ENCODE measurements at places on chromosomes 2 and 18. TPM values are rescaled to one million over a fixed set of nuclear protein-coding genes. Genes with fewer than 3 reads are reported as not detected.

DNA sequence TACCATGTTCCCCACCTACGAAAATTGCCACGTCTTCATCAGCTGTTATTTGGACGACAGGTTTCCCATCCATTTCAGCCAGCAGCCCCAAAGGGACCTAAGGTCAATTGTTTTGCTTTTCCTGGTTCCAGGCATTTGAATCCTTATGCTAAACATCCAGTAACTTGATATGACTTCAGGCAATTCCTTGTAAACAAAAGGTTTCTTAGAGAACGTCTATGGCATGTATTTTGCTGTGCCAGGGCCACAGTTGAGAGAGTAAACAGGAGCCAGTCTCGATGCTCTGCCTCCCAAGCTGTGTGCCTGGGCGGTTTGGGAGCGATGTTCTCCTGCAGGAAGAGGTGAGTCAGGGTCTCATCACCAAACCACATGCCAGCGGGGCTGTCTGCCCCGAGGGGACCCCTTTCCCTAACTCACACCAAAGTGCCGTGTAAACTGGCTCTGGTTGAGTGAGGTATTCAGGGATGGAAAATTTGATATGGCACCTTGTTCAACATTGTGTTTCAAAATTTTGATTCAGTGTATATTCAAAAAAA, 12.9 kb upstream of the MC5R start:
- H3K27me3 ChIP-seq, result no peaks in the 10 kb centered on the region
- H3K4me1 ChIP-seq, result peaks cover 6% of the 10 kb centered on the region
- DNase-seq, result no peak
- no peak overlapping the region for H3K4me3 ChIP-seq
- no peaks in the 10 kb centered on the region for H3K36me3 ChIP-seq

Gene AGXT
- total RNA-seq, result not detected

Gene LYG2
- total RNA-seq, result not detected

- H3K27ac ChIP-seq, result no peak overlapping the region
- H3K4me3 ChIP-seq, result no peak overlapping the region
- no peaks in the 10 kb centered on the region for H3K36me3 ChIP-seq
Measured at GRCh38 chr2:109193807-109194619, 65.0 kb downstream of the SH3RF3 start.

Gene KHK
- total RNA-seq, result 1.3 TPM

GRCh38 chr2:100042562-100042961, 99.8 kb downstream of the AFF3 start:
- no peaks in the 10 kb centered on the region for H3K36me3 ChIP-seq
- no peak overlapping the region for H3K4me3 ChIP-seq
- H3K27ac ChIP-seq, result no peak overlapping the region
- no peak for DNase-seq
- no peaks in the 10 kb centered on the region for H3K27me3 ChIP-seq

Gene MAP3K19
- not detected for total RNA-seq

DNA sequence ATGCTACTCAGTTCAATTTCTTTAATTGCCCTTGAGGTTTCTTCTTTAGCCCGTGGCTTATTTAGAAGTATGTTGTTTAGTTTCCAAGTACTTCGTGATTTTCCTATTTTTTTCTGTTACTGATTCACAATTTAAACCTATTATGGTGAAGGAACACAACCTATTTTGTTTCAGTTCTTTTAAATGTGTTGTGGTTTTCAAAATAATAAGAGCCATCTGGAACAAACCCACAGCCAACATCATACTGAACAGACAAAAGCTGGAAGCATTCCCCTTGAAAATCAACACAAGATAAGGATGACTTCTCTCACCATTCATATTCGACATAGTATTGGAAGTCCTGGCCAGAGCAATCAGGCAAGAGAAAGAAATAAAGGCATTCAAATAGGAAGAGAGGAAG, 155.2 kb downstream of the GALNT1 start:
- H3K27ac ChIP-seq, result no peak overlapping the region
- no peaks in the 10 kb centered on the region for H3K4me1 ChIP-seq
- no peak for DNase-seq
- no peak overlapping the region for H3K4me3 ChIP-seq
- no peaks in the 10 kb centered on the region for H3K36me3 ChIP-seq

- no peaks in the 10 kb centered on the region for H3K36me3 ChIP-seq
- no peaks in the 10 kb centered on the region for H3K27me3 ChIP-seq
- no peak overlapping the region for H3K27ac ChIP-seq
- no peaks in the 10 kb centered on the region for H3K4me1 ChIP-seq
Measured at GRCh38 chr2:33616873-33617272, 17.8 kb upstream of the FAM98A start.

Gene GCG
- total RNA-seq, result not detected

Gene NEUROD1
- not detected for total RNA-seq

Gene TMEM247
- not detected for total RNA-seq

DNA sequence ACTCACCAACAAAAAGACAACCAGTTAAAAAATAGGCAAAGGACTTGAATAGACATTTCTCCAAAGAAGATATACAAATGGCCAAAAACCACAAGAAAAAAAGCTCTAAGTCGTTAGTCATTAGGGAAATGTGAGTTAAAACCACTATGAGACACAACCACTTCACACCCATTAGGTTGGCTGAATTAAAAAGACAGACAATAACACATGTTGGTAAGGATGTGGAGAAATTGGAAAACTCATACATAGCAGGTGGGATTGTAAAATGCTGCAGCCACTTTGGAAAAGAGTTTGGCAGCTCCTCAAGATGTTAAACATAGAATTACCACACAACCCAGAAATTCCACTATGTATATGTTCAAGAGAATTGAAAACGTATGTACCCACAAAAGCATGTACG, 117.6 kb upstream of the SPATS2L start:
- no peak for DNase-seq
- H3K36me3 ChIP-seq, result no peaks in the 10 kb centered on the region
- no peak overlapping the region for H3K4me3 ChIP-seq
- no peaks in the 10 kb centered on the region for H3K4me1 ChIP-seq

Gene TMEFF2
- not detected for total RNA-seq

Gene GAD1
- 0.26 TPM for total RNA-seq

DNA sequence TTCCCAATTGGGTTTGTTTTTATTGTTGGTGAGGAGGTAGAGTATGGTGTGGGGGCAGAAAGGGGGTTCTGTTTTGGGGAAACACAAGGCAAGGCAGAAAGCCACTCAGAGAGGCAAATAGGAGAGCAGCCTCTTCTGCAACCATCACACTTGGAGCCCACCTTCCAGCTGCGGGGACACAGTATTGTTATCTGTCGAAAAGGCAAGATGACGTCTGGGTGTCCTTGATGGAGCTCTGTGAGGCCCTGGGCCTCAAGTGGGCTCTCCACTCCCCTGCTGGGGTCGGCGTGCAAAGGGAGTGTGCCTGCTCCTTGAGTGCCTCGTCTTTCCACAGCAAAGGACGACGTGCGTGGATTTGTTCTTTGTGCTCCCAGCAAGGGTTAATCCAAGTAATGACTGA, 227.6 kb downstream of the ANAPC1 start:
- H3K4me1 ChIP-seq, result peaks cover 42% of the 10 kb centered on the region
- no peaks in the 10 kb centered on the region for H3K27me3 ChIP-seq
- H3K36me3 ChIP-seq, result no peaks in the 10 kb centered on the region
- no peak for DNase-seq
- H3K4me3 ChIP-seq, result no peak overlapping the region

DNA sequence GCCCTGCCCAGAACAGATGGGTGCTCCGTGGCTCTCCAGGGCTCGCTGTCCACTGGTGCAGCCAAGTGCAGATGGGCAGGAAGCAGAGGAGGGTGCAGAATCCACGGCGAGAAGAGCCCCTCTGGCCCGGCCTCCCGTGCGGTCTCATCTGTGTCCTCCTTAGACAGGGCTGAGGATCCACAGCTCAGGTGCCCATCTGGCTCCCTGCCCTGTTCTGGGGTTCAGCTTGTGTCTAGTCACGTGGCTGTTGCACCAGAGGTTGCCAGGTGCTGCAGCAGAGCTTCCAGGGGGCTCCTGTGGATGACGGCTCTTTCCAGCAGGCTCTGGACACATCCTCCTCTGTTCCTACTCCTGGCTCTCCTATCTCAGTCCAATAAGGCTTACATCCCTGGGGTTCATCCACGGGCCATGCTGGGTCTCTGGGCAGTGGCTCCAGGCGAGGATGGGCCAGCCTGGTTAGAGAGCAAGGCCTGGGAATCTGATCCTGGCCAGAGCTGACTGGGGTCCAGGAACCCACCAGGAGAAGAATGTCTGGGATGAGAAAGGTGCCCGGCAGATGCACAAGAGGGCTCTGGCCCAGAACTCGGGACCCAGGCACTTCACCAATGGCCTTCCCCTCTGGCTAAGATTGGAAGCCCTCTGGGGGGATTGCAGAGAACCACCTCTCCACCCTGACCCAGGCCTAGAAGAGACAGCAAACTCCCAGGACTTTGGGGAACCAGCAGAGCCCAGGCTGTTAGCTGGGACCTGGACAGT, 116.3 kb upstream of the ID2 start:
- DNase-seq, result no peak
- H3K27me3 ChIP-seq, result no peaks in the 10 kb centered on the region
- H3K4me1 ChIP-seq, result no peaks in the 10 kb centered on the region
- H3K27ac ChIP-seq, result no peak overlapping the region
- no peak overlapping the region for H3K4me3 ChIP-seq

Gene ACYP2
- total RNA-seq, result 5.7 TPM

Gene CNGA3
- 0.44 TPM for total RNA-seq

DNA sequence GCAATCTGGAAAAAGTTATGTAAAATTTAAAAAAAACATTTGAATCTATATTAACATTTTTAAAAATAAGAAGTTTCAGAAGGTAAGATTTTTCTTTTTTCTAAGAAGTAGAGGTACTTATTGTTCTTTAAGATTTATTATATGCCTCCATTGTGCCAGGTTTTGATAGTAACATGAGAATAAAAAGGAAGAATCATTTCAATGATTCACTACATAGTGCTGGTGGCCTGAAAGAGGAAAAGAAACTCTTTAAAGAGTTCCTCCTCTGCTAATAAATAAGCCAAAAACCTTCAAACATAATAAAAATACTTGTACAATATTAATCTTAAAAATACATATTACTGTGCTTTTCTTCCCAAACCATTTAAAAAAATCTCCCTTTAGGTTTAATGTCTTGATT, 69.0 kb downstream of the ANKRD44 start:
- no peaks in the 10 kb centered on the region for H3K27me3 ChIP-seq
- H3K36me3 ChIP-seq, result no peaks in the 10 kb centered on the region
- H3K4me3 ChIP-seq, result no peak overlapping the region

GRCh38 chr18:37230768-37231167, 334.8 kb downstream of the CELF4 start:
- no peak for DNase-seq
- no peak overlapping the region for H3K27ac ChIP-seq
- no peak overlapping the region for H3K4me3 ChIP-seq
- no peaks in the 10 kb centered on the region for H3K4me1 ChIP-seq
- H3K27me3 ChIP-seq, result no peaks in the 10 kb centered on the region

DNA sequence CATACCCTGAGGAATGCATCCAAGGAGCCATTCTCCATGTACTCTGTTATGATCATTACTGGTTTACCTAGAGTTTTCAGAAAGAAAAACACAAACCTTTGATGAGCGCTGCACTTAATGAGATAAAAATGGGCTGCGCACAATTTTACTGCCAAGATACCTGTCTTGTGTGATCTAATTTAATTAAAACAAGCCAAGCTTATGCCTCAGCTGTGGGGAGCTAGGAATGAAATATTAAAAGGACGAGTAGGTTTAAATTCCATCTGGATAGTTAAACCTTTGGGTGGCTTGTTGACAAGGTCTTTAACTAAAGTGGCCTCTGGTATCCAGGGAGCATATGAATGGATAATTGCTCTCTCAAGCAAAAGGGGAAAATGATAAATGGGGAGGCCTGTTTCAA, 135.0 kb downstream of the EPHA4 start:
- no peak overlapping the region for H3K4me3 ChIP-seq
- H3K27me3 ChIP-seq, result no peaks in the 10 kb centered on the region
- no peaks in the 10 kb centered on the region for H3K4me1 ChIP-seq
- H3K36me3 ChIP-seq, result no peaks in the 10 kb centered on the region
- no peak overlapping the region for H3K27ac ChIP-seq

DNA sequence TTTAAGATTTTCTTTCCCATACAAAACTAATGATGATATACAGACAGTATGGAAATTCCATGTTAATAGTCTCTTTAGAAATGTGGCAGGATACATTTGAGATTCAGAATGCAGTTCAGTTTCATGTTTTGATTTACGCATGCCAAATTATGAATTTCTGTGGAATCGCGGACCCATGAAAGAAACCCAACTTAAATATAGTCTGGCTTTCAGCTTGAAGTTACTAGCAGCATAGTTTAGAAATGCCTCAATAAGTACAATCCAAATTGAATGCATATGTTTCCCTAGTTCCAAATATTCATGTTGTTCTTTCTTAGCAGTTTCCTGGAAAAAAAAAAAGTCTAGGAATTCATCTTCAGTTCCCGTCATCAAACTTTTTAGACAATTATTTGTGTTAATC, 164.1 kb upstream of the RASGRP3 start:
- no peak overlapping the region for H3K4me3 ChIP-seq
- no peaks in the 10 kb centered on the region for H3K36me3 ChIP-seq
- DNase-seq, result no peak
- no peak overlapping the region for H3K27ac ChIP-seq

GRCh38 chr2:24874035-24874434, 46.0 kb downstream of the ADCY3 start:
- no peak for DNase-seq
- H3K36me3 ChIP-seq, result no peaks in the 10 kb centered on the region
- H3K27ac ChIP-seq, result peak overlapping the region; percentile 70
- peaks cover 38% of the 10 kb centered on the region for H3K4me1 ChIP-seq

DNA sequence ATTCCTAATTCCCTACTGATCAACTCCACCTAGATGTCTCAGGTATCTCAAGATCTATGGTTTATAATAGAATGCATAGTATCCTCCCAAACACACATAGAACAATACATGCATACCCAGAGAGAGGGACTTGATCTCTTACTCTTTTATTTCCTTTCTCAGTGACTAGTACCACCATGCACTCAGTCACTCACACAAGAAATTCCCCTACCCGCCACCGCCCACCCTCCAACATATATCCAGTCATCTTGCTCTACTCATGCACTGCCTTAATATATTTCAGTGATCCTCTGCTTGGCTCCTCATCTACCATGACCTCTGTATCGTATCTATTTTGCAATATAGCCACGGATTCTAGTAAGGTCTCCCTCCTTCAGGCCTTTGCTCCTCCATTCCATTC, 996.9 kb downstream of the LRP1B start:
- H3K4me3 ChIP-seq, result no peak overlapping the region
- no peaks in the 10 kb centered on the region for H3K36me3 ChIP-seq
- H3K27ac ChIP-seq, result no peak overlapping the region
- no peaks in the 10 kb centered on the region for H3K4me1 ChIP-seq
- H3K27me3 ChIP-seq, result no peaks in the 10 kb centered on the region

GRCh38 chr2:39095624-39096023, 25.2 kb downstream of the SOS1 start:
- DNase-seq, result no peak
- peaks cover 6% of the 10 kb centered on the region for H3K36me3 ChIP-seq
- no peaks in the 10 kb centered on the region for H3K4me1 ChIP-seq
- H3K4me3 ChIP-seq, result no peak overlapping the region
- no peak overlapping the region for H3K27ac ChIP-seq

- no peaks in the 10 kb centered on the region for H3K27me3 ChIP-seq
- no peaks in the 10 kb centered on the region for H3K4me1 ChIP-seq
- H3K27ac ChIP-seq, result no peak overlapping the region
- H3K4me3 ChIP-seq, result no peak overlapping the region
- DNase-seq, result no peak
- H3K36me3 ChIP-seq, result no peaks in the 10 kb centered on the region
Measured at GRCh38 chr2:147164563-147164962, 680.3 kb upstream of the ACVR2A start.

Gene DNAJC5G
- total RNA-seq, result not detected

- H3K27me3 ChIP-seq, result no peaks in the 10 kb centered on the region
- no peaks in the 10 kb centered on the region for H3K36me3 ChIP-seq
- no peak overlapping the region for H3K4me3 ChIP-seq
- peaks cover 28% of the 10 kb centered on the region for H3K4me1 ChIP-seq
- no peak for DNase-seq
- no peak overlapping the region for H3K27ac ChIP-seq
Measured at GRCh38 chr18:2908946-2909335, 62.1 kb downstream of the EMILIN2 start.

Gene MPHOSPH10
- 31.9 TPM for total RNA-seq

All from esophagus squamous epithelium (tissue), 5 donors.